ENCODE measurements at places on chromosomes 7 and 10.

- no peak for DNase-seq
These were observed 219.6 kb downstream of the CACNB2 start for GRCh38 chr10:18359812-18360211.

GRCh38 chr7:42234736-42235135 lies 2.3 kb downstream of the GLI3 start:
- no peak for DNase-seq

DNA sequence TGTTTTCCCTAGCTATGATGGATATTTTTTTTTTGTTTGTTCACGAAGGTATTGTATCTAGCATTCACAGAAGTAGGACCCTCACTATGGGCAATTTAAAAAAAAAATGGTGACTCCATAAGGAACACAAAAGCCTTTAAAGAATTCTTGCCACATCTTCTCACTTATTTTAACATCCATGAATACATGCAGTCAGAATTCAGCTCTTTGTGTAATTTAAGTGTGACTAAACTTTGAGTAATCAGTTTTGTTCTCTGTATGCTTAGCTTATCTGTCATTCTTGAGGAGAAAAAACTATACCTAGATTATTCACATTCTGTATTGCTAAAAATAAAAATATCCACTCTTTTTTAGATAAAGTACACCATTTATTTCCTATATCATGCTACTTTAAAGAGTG lies 313.2 kb upstream of the KCND2 start:
- DNase-seq: no peak

- no peak for DNase-seq
These were observed 110.9 kb upstream of the HDAC9 start for GRCh38 chr7:18384491-18385143.

- no peak for DNase-seq
These were observed 127.7 kb downstream of the ADARB2 start for GRCh38 chr10:1609648-1609970.

DNA sequence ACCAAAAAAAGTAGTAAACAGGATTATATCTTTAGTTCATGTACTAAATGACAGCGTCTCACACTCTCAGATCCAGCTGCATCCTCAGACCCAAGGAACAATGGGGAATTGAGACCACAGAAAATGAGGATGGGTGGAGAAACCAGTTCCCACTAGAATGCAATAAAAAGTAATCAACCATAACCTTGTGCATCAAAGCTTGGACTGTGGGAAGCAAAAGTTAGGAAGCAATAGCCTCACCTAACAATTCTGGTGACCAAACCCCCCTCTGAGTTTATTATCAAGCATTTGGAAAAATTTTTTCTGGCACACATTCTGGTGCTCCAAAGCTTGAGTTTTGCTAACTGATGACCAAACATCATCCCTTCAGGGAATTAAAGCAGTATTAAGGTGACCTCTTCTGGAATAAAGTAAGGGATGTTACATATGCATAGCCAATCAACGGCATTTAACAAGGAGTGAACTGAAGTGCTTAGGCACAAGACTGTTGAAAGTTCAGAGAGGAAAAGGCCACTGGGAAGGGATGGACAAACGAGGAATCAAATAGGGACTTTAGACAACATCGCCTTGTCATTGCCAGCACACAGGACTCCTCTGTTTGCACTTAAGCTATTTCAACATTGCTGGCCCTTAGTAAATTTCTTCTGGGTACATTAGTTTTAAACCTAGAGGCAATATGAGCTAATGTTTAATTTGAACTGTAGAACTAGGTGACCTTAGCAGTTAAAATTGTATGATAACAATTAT lies 1.2 kb upstream of the MAT1A start:
- no peak for DNase-seq

GRCh38 chr7:36794689-36795088 lies 70.4 kb upstream of the AOAH start:
- peak; percentile 87 for DNase-seq

- no peak for DNase-seq
These were observed 6.1 kb upstream of the VCL start for GRCh38 chr10:73991884-73992245.

DNA sequence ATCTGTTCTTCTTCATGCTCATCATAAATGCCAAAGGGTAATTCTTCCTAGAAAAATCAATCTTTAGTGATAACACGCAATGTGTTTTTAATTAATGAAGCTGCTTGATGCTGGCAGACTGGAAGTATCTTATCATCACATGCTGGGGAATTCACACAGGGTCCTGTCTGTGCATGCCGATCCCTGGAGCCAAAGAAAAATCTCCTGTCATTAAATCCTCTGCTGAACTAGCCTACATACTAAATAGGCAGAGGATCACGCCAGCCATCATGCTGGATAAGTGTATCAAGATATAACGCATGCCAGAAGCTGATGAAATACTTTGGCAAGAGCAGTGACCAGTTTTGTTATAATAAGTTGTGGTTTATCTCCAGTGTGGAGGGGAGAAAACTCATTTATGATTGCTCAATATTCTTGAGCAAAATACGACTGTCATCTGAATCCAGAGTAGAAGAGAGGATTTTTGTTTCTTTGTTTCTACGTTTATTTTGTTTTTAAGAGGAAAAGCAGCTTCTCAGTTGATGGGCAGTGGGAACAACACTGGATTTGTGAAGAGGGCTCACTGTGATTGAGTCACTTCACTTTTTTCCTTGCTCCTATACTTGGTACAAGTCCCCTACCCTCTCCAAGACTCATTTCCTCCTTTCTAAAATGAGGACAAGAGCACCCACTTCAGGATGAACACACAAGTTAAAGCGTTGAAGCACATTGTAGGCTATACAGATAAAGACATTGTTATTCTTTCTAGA lies 649.1 kb downstream of the TNS3 start:
- DNase-seq: no peak

GRCh38 chr10:21161647-21162046 lies 264.5 kb upstream of the NEBL start:
- no peak for DNase-seq

DNA sequence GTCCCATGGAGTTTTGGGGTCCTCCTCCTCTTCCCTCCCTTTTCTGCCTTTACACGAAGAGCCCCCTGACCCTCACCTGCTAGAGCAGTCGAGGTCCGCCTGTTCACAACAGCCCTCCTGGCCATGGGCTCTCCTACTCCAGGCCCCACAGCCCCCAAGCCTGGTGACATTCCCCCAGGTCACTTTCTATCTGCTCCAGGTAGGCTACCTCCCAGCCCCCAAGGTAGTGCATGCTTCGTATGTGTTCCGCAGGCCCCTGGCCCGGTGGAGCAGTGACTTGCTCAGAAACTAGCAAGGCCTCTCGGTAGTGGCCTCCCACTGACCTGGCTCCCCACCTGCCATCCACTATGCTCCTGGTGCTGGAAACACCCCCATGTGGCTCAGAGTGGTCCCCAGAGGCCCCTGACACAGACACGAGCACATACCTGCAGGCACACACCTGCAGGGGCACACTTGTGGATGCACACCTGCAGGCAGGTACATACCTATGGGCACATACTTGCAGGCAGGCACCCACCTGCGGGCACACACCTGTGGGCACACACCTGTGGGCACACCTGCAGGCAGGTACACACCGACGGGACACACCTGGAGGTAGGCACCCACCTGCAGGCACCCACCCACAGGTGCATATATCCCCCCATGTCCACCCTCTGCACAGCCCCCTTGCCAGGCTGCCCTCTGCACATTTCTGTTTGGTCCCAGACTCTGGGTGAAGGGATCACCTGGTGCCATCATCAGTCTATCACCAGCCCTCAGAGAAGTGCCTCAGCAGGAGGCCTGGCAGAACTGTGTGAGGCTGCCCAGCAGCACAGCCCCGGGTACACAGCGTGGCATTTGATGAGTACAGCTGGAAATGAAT lies 322.5 kb downstream of the PTPRN2 start:
- DNase-seq: no peak

DNA sequence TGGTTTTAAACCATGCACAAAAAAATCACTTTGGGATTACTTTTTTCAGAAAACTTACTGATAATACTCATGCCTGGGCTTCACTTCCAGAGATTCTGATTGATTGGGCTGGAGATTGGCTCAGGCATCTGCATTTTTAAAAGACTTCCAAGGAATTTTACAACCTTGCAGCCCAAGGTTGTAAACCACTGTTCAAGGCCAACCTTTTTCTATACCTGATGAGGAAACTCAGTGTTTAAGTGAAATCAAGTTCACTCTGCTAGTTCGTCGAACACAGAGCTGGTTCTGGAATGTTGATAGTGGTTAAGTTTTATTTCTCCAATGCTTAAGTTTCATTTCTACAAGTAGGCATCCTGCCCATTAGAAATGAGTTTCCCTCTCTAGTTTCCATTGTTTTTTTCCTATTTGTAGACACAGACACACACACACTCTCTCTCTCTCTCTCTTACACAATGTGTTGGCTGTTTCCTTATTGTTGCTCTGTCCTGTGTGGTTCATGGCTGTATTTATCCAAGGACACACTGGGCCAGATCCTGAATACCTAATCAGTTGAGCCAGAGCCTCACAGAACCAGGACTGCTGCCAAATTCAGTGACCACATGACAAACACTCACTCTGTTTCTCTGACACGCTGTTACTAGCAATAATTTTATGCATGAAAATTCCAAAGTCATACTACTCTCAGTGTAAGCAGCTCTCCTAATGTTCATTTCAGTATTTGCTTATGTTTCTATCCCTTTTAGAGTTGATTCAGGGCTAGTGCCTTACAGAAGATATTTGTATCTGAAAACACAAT lies 3.7 kb upstream of the IFIT1B start:
- no peak for DNase-seq

DNA sequence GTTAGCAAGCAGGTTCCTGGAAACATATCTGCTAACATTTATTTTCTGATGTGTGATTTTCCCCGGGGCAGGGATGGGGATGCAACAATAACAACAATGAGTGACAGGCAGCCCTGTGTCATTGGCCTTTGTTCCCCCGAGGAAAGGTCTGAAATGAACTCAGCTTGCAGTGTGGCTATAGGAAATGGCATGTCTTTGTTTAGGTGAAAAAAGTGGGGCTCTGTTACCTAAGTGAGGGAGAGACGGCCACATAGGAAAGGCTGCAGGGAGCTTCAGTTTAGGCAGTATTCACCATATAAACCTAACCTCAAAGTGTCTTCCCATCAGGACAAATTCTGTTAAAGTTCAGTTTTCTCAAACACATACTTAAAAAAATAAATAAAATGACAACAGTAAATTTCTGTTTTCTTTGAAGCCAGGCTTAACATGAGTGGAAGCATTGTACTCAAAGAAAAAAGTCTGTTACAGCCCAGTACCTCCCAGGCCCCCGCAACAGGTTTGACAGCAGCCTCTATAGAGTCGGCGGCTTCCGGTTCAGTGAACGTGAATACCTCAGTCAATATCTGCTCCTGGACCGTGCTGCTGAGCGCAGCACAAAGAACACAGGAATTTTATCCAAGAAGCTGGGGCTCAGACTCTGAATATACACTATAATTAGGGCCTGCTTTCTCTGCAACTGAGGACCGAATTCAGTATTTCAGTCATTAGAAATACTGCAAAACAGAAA lies 168.3 kb downstream of the GLI3 start:
- DNase-seq: no peak

DNA sequence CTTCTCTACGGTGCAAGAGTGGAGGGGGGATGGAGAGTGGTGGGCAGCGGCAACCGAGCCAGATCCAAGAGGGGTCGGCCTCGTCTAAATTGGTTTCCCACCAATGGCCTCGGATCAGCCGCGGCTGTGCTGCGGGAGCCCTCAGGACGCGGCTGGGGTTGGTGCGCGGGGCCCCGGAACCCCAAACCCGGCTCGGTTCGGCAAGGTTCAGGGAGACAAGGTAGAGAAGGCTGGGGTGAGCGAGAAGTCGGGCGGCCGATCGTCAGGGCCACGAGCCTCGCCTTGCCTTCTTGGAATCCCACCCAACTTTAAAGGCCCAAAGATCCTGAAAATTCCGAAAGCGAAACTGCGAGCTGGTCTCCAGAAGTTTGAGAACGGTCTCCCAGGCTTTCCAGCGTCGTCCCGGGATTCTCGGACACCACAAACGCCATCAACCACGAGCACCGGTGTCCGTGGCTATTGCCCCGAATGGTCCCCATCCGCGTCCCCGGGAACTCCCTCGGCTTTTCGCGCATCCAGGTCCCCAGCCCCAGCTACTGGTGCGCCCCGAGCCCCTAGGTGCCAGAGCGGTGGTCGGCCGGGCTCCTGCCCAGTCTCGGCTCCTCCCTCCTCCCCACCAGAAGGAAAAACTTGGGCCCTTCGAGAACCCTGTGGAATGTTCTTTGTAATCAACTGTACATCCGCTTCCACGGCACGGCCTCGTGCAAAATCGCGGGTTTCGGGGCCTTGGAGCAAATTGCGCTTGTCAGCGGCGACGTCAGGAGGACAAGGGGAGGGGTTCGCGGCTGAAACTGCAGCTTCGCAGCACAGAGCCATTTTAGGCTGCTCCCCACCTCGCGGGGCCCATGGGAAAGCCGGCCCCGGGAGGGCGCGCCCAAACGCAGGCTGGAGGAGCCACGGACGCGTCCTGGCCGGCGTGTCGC lies 3.2 kb downstream of the SFMBT2 start:
- no peak for DNase-seq

DNA sequence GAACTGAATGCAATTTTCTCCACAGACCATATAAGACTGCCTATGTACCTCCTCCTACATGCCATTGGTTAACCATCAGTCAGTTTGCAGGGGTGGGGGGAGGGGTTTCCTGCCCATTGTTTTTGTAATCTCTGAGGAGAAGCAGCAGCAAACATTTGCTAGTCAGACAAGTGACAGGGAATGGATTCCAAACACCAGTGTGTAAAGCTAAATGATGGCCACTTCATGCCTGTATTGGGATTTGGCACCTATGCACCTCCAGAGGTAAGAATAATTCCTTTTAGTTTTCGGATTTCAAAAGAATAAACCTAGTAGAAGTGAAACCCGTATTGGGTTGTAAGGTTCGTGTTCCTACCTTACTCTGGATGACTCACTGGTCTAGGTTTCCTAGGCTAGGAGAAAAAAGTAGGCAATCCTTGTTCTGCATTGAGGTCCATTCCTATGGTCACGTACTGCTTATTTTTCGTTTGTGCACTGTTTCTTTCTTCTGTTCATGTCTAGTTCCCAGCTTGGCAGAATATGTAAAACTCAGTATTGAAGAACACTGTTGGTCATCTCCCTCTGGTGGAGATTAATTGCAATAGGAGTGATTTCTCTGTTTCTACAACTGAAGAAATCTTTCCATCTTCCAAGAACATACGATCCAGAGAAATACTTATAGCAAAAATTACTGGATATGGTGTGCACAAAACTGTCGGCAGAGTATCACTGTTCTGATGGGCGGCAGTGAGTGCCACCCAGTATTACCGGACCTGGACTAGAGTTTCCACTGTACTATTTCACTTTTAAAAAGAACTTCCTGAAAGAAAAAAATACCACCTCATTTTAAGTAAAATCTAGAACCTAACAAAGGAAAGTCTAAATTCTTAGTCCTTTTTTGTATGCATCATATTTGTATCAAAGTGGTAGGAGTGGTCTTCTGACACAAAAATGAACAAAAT lies at the start of gene AKR1C3:
Gene AKR1C3 (plus strand): TSS at position 150 of the 941 bp plus-strand sequence. CDS start 31 bp downstream, at position 181.
- DNase-seq: no peak

All from NCI-H524 (cell line).